RKO (cell line): ENCODE measurements at places on chromosomes 7 and 10.
A peak's percentile ranks its signal among the peaks of the same experiment; 100 is the strongest.

GRCh38 chr7:78379148-78379547, 580.6 kb downstream of the PHTF2 start:
- peak; percentile 5 for DNase-seq

GRCh38 chr7:767580-767940, 40.5 kb upstream of the PRKAR1B start:
- DNase-seq = no peak

- DNase-seq = no peak
Measured at GRCh38 chr7:131674131-131674530, 117.7 kb upstream of the PODXL start.

- DNase-seq = no peak
Measured at GRCh38 chr10:120861178-120861855, 10.2 kb downstream of the WDR11 start.

- DNase-seq = no peak
Measured at GRCh38 chr7:105989686-105990085, 26.6 kb downstream of the CDHR3 start.

GRCh38 chr10:91238191-91238590, 17.7 kb downstream of the PCGF5 start:
- DNase-seq = no peak

DNA sequence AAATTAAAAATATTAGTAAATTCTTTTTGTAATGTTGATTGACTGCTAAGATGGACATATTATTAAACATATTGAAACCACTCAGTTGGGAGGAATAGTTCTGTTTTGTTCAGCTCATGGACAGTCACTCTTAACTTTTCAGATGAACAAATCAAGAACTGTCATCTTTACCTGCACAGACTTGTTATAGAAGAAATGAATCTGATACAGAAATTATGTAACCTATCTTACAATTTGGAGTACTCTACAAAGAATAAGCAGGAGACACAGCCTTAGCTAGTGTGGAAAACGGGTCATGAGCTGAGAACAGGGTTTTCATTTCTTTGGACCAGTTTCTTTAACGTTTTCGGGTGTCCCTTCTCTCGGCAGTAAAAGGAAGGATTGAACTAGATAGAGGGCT, 1.2 kb upstream of the ANLN start:
- DNase-seq = no peak

GRCh38 chr7:150357771-150358427, 10.7 kb upstream of the REPIN1 start:
- DNase-seq = peak; percentile 83

DNA sequence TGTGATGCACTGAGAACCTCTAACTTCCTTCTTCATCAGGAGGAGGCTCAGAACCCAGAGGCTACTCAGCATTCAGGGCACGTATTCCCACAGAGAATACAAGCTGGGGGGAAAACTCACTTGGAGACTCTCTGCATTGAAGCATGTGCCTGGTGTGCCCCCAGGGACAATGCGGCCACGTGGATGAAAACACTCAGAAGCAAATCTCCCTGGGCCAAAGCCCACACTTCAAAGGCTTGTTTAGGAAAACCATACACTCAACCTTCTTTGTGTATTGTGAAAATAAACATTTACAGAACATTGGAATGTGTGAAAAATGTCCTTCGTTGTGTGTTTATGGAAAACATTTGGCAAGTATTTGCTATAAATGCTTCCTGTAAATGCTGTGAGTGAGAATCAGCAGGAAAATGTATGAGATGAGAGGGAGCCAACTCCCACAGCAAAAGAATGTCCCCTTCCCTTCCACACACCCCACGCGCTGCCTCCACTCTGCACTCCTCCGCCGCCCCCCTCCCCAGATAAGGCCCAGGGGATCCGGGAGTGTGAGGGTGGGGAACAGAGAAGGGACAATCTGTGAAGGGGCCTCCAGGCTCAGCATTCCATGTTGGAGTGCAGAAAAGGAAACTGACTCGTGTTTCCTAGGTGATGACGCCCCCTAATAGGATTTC, 339.5 kb downstream of the ELMO1 start:
- no peak for DNase-seq

GRCh38 chr10:5391790-5392189, 12.8 kb downstream of the TUBAL3 start:
- DNase-seq = no peak

DNA sequence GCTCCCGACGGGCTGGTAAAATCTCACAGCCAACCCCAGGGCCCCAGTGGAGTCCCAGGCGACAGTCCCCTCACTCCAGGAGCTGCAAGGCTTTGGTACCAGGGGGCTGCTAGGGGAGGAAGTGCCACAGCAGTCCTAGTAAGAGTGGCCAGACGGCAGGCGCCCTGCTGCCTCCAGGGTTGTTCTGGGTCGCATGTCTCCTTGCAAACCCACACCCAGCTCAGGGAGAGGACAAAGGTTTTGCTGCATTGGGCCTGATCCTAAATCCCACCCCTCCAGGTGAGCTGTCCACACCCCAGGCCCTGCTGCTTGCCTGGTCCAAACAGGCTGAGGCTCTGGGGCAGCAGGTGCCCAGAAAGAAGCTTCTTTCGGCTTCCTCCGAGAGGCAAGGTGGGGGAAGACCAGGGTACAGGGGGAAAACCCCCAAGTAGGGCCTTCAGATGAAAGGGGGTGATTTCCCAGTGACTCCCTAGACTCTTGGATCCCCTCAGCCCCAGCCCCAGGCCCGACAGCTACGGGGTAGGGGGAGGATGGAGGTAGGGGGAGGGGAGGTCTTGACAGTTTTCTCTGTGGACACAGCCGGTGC, 4.2 kb upstream of the KCP start:
- no peak for DNase-seq

DNA sequence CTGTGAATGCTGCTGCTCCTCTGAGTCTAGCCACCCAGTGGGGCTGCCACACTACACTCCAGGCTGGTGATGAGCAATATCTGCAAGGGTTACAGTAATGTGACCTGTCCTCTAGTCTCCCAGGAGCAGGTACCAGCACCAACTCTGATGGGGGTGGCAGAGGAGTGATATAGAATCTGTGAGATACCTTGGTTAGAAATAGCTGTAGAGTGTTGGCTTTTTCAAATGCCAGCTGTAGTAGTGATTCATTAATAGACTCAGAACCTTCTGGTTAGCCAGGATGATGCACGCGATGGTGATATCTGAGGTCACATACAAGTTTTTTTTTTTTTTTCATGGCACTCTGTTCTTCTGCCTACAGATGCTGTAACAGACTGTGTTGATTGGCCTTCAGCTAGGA, 757.1 kb downstream of the INHBA start:
- DNase-seq = no peak

GRCh38 chr7:132511921-132512320, 64.3 kb downstream of the PLXNA4 start:
- DNase-seq = no peak

GRCh38 chr7:47288060-47288459, 293.9 kb downstream of the TNS3 start:
- DNase-seq = no peak

DNA sequence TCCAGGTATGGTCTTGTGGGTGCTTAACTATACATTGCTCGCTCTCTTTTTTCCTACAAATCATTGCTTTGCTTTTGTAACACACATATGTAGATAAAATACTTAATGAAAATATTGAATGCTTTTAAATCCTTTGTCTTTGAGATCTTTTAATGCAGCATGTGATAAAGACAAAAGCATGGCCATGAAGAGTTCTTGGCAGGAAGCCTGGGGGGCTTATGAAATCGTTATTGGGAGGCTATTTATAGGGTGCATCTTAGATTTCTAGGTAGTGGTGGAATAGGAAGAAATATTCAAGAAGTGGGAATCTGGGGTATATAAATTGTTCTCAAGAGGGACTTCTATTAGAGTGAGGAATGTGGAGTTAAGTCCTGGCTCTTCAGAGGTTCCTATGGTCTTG, 21.9 kb downstream of the UBE2D1 start:
- DNase-seq = no peak

GRCh38 chr7:2689951-2690705, 2.1 kb downstream of the AMZ1 start:
- no peak for DNase-seq

- no peak for DNase-seq
Measured at GRCh38 chr10:29104661-29105399, 184.0 kb upstream of the LYZL1 start.

GRCh38 chr10:4698075-4698474, 127.9 kb upstream of the AKR1E2 start:
- DNase-seq = no peak

GRCh38 chr10:110923856-110924493, 4.6 kb downstream of the SHOC2 start:
- DNase-seq = peak; percentile 3

DNA sequence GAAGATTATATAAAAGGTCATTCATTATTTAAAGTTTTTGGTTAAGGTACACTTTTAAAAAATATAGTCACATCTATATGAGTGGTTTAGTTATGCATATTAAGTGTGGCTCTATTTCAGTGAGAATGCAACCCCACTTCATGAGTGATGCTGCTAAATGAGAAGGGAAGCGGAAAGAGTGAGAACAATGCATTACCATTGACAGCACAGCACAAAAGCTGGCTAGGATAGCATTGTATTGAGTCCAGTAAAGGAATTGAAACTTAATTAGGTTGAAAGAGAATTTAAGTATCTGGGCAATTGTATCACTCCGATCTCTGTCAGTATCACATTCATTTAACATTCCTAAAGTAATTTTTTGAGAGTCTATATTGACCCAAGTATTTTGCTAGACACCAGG, 13.2 kb downstream of the POM121L12 start:
- no peak for DNase-seq

DNA sequence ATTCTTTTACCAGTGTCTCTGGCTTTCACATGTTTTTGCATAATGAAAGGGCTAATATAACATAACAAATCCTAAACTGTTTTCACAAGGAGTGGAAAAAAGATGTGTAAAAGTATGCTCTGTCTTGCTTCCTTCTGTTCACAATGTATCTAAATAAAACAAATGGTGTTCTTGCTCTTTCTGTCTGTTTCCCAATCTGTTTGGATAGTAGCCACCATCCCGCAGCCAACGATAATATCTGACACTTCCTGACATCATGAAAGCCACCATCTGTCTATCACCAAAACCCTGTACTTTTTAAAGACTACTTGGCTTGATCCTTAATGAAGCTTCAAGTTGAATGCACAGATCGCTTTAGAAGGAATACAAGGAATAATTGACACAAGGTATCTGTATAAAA, 246.2 kb downstream of the ETV1 start:
- DNase-seq = no peak
